Renal cortical epithelial cell (primary cell): ENCODE measurements at places on chromosomes 7 and 10. TPM values are rescaled to one million over a fixed set of nuclear protein-coding genes. Genes with fewer than 3 reads are reported as not detected.
A peak's percentile ranks its signal among the peaks of the same experiment; 100 is the strongest.

DNA sequence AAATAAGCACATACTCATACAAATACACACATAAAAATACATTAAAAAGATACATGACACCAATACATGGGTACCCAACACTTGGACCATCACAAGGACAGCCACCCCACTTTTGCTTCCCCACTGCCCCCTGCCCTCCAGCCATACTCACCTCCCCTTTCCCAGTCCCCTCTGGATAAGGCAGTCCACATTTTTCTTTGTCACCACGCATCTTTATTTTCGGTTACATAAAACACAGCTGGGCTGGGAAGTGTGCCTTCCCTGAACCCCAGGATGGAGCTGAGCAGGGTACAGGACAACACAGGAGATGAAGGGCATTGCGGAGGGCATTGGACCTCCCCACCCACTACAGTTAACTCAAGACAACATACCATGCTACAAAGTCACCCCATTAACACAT is 1.1 kb upstream of the HOXA3 start:
- DNase-seq = no peak

The CTBP2 gene
- total RNA-seq = 89.4 and 109 TPM in 2 replicates

DNA sequence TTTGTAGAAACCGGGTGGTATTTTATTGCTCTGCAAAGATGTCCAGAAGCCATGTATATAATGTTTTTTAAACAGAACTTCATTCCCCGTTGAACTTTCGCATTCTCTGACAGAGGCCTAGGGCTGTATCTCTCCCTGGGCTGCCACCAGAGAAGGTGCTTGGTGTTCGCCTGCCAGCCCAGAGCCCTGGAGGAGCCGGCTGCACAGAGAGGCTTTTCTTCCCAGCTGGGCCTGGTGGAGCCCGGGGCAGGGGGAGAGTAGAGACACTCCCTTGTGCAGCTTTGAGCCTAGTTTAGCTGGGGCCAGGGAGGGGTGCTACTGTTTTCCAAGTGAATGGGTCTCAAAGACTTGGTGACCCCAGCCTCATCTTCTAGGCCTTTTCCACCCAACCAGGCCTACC is 13.6 kb upstream of the TRIM8 start:
- DNase-seq = no peak

DNA sequence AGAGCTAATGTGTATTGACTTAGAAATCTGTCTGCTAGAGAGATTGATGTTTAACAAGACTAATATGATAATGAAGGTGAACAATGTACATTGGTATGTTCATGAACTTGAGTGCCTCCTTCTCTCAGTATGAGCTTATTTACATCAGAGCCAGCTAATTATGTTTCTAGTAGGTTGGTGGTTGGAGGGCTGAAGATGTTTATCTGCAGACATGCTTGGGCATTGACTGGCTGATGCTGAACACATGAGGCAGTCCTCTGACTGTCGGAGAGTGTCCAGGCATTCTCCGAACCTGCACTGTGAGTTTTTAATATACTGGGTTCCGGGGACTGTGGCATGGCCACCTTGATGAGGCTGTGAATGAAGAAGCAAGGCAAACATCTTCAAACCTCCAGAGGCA is 47.5 kb downstream of the BMPER start:
- DNase-seq = peak; percentile 74

- DNase-seq = no peak
These were observed 25.4 kb downstream of the WIPF3 start for GRCh38 chr7:29831705-29832104.

DNA sequence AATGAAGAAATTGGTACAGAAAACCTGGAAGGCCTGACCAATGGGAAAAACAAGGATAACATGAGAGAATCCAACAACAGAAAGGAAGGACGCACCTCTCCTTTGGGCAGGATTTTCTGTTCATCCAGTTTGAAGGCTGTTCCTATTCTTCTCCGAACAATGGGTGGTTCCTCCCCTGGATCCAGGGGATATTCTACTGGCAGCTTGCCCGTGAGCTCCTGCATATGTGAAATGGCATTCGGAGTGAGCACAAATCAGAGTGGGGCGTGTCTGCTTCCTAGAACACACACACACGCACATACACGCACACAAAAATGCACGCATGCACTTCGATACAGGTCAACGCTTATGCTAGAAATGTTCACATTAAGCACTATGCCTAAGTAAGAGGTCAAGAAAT is 83.5 kb downstream of the PRPF18 start:
- DNase-seq = no peak

DNA sequence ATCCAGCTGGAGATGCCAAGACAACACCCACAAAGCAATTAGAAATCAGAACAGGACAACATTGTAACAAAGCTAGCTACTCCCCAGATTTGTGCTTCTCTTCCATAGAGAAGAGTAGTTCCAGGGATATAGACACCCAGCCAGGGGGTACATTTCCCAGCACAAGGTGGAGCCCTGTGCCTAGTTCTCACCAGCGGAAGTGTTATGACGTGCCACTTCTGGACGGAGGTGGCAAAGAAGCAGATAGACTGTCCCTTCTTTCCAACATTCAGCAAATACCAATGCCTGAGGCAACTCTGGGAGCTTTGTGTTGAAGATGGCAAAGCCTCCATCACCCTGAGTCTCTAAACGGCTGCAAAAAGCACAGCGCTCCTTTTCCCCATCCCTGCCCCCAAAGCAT is 23.4 kb upstream of the GSAP start:
- DNase-seq = no peak

The H2BK1 gene
- not detected in 2 replicates for total RNA-seq

DNA sequence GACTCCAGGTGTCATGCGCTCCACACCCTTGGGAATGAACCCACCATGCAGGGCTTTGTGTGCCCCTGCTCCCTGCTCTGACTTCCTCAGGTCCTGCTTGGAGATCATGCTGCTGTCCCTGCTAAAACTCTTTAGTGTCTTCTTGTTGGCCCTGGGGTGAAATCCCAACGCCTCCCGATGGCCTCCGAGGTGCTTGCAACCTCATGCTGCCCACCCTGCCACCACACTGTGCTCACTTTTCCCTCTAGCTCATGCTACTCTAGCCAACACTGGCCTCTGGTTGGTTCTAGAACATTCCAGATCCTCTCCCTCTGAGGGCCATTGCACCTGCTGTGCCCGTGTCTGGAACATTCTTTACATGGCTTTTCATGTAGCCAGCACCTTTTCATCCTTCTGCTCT is 227.7 kb downstream of the ADAM12 start:
- DNase-seq = no peak

GRCh38 chr10:51564896-51565510 is 134.4 kb downstream of the CSTF2T start:
- DNase-seq = no peak

DNA sequence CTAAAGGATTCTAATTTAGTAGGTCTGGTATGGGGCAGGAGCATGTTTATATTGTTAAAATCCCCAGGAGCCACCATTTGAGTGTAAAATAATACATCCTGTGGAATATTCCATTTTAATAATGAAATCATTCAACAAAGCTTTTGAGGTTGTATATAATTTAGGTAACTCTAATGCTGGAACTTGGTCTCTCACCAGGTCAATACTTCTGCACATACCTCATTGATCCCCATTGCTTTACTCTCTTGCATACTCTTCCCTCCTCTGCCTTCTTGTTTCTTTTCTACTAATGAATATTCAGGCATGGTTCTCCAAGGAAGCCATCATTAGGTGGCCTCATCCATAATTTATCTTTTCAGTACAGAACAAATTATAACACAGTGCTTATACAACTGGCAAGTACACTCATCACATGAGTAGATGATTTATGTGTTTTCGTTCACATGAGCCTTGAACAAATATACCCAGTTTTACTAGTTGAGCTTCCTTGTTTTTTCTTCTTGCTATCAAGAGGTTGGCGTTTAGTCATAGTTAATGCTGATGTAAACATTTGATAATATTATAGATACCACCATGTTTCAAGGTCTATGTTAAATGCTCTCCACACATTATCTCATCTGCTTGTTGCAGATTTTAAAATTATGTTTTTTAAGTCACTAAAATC is 7.2 kb downstream of the PALS2 start:
- no peak for DNase-seq

- no peak for DNase-seq
These were observed 227.8 kb downstream of the CELF2 start for GRCh38 chr10:11245510-11245909.

The LRRD1 gene
- 0.05 TPM in 1 of 2 replicates, not detected in the other for total RNA-seq

The AVL9 gene
- total RNA-seq = 44.1 and 74.8 TPM in 2 replicates

The OPN1SW gene
- not detected in 2 replicates for total RNA-seq

DNA sequence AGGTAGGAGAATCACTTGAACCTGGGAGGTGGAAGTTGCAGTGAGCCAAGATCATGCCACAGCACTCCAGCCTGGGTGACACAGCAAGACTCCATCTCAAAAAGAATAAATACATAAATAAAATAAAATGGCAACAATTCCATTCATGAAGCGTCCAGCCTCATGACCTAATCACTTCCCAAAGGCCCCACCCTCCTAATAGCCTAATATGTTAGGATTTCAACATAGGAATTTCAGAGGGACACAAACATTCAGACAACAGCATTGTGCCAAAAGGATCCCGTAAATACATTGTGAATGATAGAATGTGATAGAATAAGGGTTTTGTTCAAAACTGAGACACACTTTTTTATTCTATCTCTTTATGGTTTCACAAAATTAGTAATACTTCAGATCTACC is 90.3 kb downstream of the FAM107B start:
- DNase-seq = no peak

- no peak for DNase-seq
These were observed 181.8 kb downstream of the ELFN1 start for GRCh38 chr7:1851721-1852516.
